Kidney (tissue), 22 donors: ENCODE measurements at places on chromosomes 3 and 15.

- H3K27me3 ChIP-seq, result no peaks in the 10 kb centered on the region
- no peak for DNase-seq
- H3K4me3 ChIP-seq, result no peak overlapping the region
- peaks cover 3% of the 10 kb centered on the region for H3K36me3 ChIP-seq
- H3K27ac ChIP-seq, result no peak overlapping the region
- no peaks in the 10 kb centered on the region for H3K4me1 ChIP-seq
Observed at GRCh38 chr3:114025451-114025850, 30.9 kb downstream of the CCDC191 start.

DNA sequence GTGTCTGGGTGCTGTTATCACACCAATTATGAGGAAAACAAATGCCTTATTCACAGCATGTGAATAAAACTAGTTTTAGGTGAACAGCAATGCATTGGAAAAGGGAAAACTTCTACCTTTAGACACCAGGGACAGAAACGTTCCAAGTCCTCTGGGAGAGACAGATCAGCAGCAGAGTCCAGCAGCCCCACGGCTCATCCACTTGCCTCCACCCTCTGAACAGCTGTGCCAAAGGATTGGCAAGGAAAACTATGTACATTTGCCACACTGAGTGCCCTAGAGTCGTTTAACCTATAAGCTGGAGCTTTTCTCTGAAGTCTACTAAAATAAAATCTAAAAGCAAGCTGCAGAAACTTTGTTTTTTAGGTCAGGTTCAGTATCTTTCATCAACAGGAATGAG is 107.7 kb upstream of the EIF1B start:
- DNase-seq, result no peak
- H3K27me3 ChIP-seq, result no peaks in the 10 kb centered on the region
- H3K4me1 ChIP-seq, result no peaks in the 10 kb centered on the region
- no peaks in the 10 kb centered on the region for H3K36me3 ChIP-seq
- no peak overlapping the region for H3K27ac ChIP-seq

GRCh38 chr3:196197524-196197923 is 13.7 kb downstream of the ZDHHC19 start:
- DNase-seq, result no peak
- H3K4me1 ChIP-seq, result peaks cover 6% of the 10 kb centered on the region

DNA sequence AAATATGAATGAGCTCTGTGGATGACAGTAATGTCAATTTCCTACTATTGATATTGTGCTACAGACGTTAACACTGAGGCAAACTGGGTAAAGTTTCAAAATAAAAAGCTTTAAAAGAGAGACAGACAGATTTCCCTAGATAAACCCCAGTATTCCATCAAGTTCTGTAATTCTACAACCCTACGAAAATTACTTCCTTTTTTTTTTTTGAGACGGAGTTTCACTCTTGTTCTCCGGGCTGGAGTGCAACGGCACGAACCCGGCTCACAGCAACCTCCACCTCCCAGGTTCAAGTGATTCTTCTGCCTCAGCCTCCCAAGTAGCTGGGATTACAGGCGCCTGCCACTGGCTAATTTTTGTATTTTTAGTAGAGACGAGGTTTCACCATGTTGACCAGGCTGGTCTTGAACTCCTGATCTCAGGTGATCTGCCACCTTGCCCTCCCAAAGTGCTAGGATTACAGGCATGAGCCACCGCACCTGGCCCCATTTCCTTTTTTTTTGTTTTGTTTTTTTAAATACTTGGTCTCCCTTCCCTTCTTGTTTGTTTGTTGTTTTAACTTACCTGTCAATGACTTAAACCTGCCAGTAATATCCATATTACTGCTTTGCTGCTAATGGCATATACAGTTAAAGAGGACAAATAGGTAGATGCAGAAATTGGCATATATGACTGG is 57.2 kb downstream of the CBLB start:
- no peak for DNase-seq
- no peak overlapping the region for H3K4me3 ChIP-seq
- H3K27me3 ChIP-seq, result no peaks in the 10 kb centered on the region
- no peak overlapping the region for H3K27ac ChIP-seq

GRCh38 chr3:186931532-186932280 is 1.4 kb downstream of the ST6GAL1 start:
- DNase-seq, result peak; percentile 92
- peaks cover 9% of the 10 kb centered on the region for H3K4me1 ChIP-seq
- peak overlapping the region; percentile 73 for H3K27ac ChIP-seq
- no peaks in the 10 kb centered on the region for H3K36me3 ChIP-seq
- peak overlapping the region; percentile 71 for H3K4me3 ChIP-seq

DNA sequence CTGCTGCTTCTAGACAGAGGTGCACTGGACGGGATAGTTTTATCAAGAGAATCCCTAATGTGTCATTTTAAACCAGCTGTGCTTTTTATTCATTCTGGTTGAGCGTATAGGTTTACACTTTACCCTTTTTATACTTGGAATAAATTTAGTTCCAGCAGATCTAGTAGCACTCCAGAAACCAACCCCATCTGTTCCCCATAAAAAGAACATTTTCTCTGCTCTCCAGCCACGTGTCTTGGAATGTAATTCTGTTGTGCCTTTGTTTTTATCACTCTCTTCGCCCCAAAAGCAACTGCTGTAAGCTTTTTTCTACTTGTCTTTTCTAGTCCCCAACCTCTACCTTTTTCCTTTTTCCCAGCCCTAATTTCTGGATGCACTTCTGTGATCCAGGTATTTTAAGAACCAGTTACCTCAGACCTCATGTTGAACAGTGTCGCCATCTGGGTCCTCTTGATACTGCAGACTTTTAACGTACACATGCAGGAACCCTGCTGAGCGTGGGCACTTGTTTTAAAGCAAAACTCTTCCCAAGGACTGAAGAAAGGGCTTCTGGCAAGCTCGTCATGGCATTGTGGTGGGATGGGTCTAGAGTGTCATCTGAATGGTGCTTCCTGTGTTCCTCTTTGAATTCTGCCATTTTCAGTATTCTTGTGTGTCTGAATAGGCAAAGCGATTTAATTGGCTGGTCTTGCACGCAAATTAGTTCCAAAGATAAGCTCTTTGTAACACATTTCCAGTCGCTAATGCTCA is 5.7 kb upstream of the EXOG start:
- H3K4me1 ChIP-seq, result no peaks in the 10 kb centered on the region
- H3K36me3 ChIP-seq, result no peaks in the 10 kb centered on the region
- H3K27me3 ChIP-seq, result no peaks in the 10 kb centered on the region
- no peak for DNase-seq
- H3K27ac ChIP-seq, result no peak overlapping the region
- H3K4me3 ChIP-seq, result no peak overlapping the region

GRCh38 chr3:131786386-131786785 is 248.4 kb downstream of the CPNE4 start:
- H3K27me3 ChIP-seq, result no peaks in the 10 kb centered on the region
- no peaks in the 10 kb centered on the region for H3K4me1 ChIP-seq
- no peak overlapping the region for H3K4me3 ChIP-seq

GRCh38 chr3:126888186-126888760 is 94.6 kb upstream of the PLXNA1 start:
- DNase-seq, result no peak
- H3K36me3 ChIP-seq, result no peaks in the 10 kb centered on the region
- H3K27me3 ChIP-seq, result no peaks in the 10 kb centered on the region
- H3K4me3 ChIP-seq, result no peak overlapping the region

DNA sequence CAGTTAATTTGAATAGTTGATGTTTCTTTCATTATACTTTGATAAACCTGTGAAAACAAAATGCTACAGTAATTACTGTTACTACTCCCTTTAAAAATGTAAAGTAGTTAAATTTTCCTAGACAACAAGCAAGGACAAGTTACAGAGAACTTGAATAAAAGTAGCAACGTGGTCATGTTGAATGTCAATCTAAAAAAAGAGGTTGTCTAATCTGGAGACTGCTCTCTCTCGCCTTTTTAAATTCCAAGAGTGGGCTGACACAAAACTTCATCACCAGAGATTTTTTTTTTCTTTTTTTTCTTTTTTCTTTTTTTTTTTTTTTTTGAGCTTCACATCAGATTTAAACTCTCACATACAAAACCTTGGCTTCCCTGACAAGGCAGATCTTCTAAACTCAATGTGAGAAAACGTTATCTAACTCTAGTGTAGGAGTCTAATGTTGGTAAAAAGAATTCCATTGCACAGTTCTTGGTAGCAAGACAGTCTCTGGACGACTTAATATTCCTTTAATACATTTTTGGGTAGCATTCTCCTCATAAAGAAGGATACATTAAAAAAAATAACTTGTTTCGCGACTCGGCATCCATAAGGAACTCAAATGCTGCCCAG is 4.1 kb downstream of the FOXP1 start:
- no peak overlapping the region for H3K27ac ChIP-seq
- DNase-seq, result no peak
- H3K27me3 ChIP-seq, result no peaks in the 10 kb centered on the region

DNA sequence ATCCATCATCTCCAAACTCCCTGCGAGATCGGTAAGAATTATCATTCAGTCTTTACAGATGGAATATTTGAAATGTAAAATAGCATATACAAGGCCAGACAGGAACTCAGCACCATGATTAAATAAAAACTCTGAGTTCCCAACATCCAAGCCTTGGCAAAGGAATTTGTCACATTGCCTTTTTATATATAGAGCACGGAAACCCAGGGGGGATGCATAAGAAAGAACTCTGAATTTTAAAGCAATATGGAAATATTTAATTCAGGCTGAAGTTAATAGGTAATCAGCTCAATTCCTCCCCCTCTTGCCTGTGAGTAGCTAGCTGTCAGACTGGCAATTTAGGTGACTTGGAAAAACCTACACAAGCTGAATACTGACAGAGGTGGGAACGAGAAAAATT is 217.9 kb upstream of the KCNMB2 start:
- H3K27me3 ChIP-seq, result no peaks in the 10 kb centered on the region
- no peak for DNase-seq
- no peak overlapping the region for H3K27ac ChIP-seq
- no peaks in the 10 kb centered on the region for H3K36me3 ChIP-seq
- H3K4me1 ChIP-seq, result no peaks in the 10 kb centered on the region
- no peak overlapping the region for H3K4me3 ChIP-seq

DNA sequence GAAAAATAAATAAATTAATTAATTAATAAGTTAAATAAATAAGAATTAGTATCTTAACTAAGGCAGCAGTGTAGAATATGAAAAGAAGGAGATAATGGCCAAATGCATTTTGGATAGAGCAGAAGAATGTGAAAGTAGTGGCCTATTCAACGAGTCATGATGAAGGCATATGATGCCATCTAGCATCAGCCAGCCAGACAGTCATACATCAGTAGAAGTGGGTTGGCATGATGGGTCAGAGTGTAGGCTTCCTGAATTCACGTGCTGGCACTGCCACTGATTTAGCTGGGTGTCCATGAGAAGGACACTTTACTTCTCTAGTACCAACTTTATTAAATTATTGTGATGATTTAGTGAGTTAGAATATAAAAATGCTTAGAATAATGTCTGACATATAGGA is 256.1 kb upstream of the ARPP21 start:
- no peaks in the 10 kb centered on the region for H3K4me1 ChIP-seq
- H3K36me3 ChIP-seq, result no peaks in the 10 kb centered on the region
- no peak overlapping the region for H3K27ac ChIP-seq
- H3K27me3 ChIP-seq, result no peaks in the 10 kb centered on the region

DNA sequence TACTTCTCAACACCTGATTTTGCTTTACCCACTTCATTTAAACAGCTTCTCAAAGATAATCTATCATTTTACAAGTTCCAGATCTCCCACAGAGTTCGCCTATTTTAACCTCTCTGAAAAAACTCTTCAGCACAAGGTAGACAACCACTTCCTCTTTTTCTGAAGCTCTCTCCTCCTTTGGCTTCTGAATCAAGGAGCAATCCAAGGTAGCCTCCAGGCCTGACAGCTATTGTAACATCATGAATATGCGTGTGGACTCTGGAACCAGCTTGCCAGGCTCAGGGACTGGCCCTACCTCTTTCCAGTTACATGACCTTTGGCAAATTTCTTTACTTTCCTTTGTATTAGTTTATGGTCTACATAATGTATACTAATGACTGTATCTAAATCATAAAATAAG is 405.9 kb upstream of the ZNF385D start:
- no peak for DNase-seq
- no peaks in the 10 kb centered on the region for H3K27me3 ChIP-seq
- H3K4me1 ChIP-seq, result no peaks in the 10 kb centered on the region
- H3K4me3 ChIP-seq, result no peak overlapping the region
- no peaks in the 10 kb centered on the region for H3K36me3 ChIP-seq

GRCh38 chr3:57756528-57757401 is 656 bp downstream of the SLMAP start:
- DNase-seq, result peak; percentile 55
- peak overlapping the region; percentile 59 for H3K4me3 ChIP-seq
- peak overlapping the region; percentile 79 for H3K27ac ChIP-seq
- peaks cover 3% of the 10 kb centered on the region for H3K4me1 ChIP-seq

- H3K4me1 ChIP-seq, result peaks cover 30% of the 10 kb centered on the region
- no peak overlapping the region for H3K4me3 ChIP-seq
- H3K27me3 ChIP-seq, result no peaks in the 10 kb centered on the region
Observed at GRCh38 chr3:188296761-188297612, 143.0 kb downstream of the LPP start.

- no peak for DNase-seq
- H3K27me3 ChIP-seq, result no peaks in the 10 kb centered on the region
- H3K4me3 ChIP-seq, result no peak overlapping the region
- H3K27ac ChIP-seq, result no peak overlapping the region
- peaks cover 4% of the 10 kb centered on the region for H3K4me1 ChIP-seq
Observed at GRCh38 chr3:160490166-160490565, 40.6 kb upstream of the TRIM59 start.

- H3K36me3 ChIP-seq, result no peaks in the 10 kb centered on the region
- H3K27ac ChIP-seq, result no peak overlapping the region
- H3K4me1 ChIP-seq, result no peaks in the 10 kb centered on the region
Observed at GRCh38 chr15:25710184-25710583, 152.9 kb downstream of the ATP10A start.
